WERI-Rb-1 (cell line): ENCODE measurements at places on chromosomes 2 and 18.

DNA sequence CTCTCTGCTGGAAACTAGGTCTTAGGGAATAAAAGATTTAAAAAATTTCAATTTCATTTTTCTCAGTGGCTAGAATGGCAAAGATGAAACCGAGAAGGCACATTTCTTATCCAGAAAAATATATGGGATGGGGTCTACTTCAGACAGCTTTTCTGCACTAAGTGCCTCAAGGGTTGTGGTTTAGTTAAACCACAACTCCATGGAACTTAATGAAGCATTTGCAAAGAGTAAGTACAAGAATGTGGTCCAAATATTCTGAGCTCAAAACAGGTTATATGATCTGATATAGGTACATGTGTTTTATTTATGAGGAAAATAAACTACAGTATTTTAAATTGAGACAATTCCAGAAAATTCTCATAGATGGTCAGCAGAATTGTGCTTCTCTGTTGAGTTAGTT lies 101.8 kb upstream of the FZD5 start:
- DNase-seq, result no peak

DNA sequence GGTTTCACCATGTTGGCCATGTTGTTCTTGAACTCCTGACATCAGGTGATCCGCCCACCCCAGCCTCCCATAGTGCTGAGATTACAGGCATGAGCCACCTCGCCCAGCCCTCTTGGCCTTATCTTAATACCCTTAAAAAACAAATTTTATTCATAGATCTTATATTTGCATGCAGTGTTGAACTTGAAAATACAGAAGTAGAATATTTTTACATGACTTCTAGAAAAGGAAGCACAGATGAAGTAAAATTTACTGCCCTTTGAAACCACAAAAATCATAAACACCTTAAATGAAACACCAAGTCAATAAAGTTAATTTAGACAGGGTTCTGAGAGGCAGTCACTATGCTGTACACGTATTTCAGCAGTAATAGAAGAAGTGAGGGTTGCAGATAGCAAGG lies 145.7 kb downstream of the CERS6 start:
- no peak for DNase-seq

- DNase-seq, result no peak
Observed at GRCh38 chr2:47218899-47219525, 63.9 kb upstream of the STPG4 start.

GRCh38 chr2:696463-696862 lies 19.3 kb upstream of the TMEM18 start:
- DNase-seq, result no peak

DNA sequence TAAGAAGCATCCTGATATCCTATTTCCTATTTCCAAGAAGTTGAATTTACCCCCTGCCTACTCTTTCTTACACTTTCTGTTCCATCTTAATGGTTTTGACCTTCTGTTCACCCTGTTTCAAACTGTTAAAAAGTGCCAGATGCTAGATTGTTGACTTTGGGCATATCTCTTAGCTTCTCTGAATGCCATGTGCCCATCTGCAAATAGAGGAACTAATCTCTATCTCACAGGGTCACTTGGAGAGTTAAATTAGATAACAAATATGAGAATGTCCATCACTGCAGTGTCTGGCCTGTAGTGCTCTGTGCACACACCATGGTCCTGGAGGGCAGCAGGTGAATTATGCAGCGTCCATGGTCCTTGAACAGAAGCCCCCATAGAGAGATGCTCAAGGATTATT lies 83.8 kb downstream of the LRATD1 start:
- DNase-seq, result no peak

GRCh38 chr2:120871881-120872620 lies 136.4 kb downstream of the GLI2 start:
- DNase-seq, result no peak

- no peak for DNase-seq
Observed at GRCh38 chr2:215677481-215677880, 241.6 kb upstream of the FN1 start.

DNA sequence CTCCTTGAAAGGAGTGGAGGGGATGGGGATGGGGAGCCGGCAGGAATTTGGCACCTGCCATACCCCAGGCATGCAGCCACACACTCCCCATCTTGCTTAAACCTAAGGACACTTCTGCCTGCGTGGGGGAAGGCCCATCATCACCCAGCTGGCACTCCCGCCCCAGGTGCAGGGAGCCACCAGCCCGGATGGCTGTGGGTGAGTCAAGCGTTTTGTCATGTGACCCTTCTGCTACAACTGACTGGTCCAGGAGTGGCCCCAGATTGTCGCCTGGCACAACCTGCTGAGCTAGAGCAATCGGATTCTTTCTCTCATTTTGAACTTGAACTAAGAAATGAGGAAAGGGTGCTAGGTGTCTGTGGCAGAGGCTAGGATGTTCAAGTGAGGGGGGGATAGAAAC lies 61.3 kb downstream of the TSN start:
- DNase-seq, result no peak
